ENCODE measurements at places on chromosomes 7 and 10. TPM values are rescaled to one million over a fixed set of nuclear protein-coding genes. Genes with fewer than 3 reads are reported as not detected.

The MAD1L1 gene
- 57.9 TPM for total RNA-seq

The COPS6 gene
- 105 TPM for total RNA-seq

The BBS9 gene
- total RNA-seq, result 5.0 TPM

DNA sequence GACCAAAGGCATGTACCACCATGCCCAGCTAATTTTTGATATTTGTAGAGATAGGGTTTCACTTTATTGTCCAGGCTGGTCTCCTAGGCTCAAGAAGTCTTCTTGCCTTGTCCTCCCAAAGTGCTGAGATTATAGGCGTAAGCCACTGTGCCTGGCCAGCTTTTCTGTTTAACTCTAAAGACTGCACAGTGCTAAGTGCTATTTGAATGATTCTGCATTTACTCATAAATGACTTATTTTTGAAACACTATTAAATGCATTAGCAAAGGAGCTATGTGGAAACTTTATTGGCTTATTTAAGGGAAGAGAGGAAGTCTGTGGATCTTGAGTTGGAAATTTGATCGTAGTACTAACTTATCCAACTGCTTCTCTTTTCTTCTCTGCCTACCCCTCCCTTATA is 89.1 kb downstream of the NT5C2 start:
- no peak for DNase-seq

GRCh38 chr7:1800902-1801301 is 130.8 kb downstream of the ELFN1 start:
- DNase-seq, result no peak

GRCh38 chr10:69861251-69862240 is 59.8 kb downstream of the COL13A1 start:
- no peak for DNase-seq

- no peak for DNase-seq
Observed at GRCh38 chr7:150992051-150992640, 1.3 kb downstream of the NOS3 start.

DNA sequence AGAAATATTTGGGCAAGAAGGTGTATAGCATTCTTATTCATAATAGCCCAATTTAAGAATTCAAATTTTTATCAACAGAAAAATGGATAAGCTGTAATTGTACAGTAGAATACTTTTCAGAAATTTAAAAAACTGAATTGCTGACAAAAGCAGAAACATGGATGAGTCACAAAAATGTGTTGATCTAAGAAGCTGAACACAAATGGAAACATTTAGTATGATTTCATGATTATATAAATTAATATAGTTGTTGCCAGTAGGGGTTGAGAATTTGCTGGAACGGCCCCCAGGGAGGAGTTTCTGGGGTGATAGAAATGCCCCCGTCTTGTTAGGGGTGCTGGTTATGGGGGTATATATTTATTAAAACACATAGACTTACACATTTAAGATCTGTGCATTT is 179.1 kb downstream of the KLF6 start:
- no peak for DNase-seq

DNA sequence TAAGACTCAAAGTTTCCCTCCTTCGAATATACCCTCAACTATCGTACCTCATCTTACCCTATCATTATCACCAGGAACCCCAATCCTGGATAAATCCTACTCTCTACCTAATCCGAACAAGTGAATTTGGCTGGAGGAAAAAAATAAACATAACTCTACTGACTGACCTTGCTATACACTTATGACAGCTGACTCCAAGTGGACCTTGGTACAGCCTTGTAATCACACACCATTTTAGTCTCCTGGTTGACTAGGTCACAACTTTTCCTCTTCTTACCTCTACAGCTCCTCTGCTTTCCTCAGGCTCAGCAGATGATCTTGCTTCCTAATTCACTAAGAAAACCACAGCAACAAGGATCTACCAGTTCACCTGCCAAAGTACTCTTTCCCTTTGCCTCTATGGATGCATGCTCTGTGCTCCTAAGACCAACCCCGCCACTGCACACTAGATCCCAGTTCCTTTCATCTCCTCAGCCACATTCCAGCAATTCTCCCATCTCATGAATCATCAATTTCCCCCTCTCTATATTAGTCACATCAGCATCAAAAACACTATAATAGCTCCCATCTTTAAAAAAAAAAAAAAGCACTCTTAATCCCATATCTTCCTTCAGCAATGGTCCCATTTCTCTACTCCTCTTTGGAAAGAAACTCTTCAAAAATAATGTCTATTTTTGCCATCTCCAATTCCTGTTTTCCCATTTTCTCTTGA is 35.5 kb downstream of the COA1 start:
- no peak for DNase-seq
